ENCODE measurements at places on chromosomes 12 and 14. TPM values are rescaled to one million over a fixed set of nuclear protein-coding genes. Genes with fewer than 3 reads are reported as not detected.

DNA sequence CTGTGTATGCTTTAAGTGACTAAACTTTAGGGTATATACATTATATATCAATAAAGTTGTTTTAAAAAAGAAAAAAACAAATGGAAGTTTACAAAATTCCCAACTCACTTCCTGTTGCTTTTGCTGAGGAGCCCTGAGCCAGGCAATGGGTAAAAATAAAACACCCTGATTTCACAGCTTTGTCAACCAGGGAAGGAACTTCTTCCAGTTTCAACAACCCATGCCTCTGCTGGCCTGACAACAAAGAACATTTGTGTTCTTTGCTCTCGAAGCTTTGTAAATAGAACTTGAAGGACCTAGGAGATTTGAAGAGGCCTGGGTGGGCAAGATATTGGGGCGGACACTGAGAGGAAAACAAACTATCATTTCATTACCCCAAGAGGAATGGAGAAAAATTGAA, 141.2 kb upstream of the NOS1 start:
- no peak overlapping the region for H3K27ac ChIP-seq
- peaks cover 2% of the 10 kb centered on the region for H3K27me3 ChIP-seq
- H3K4me3 ChIP-seq: no peak overlapping the region

- H3K27me3 ChIP-seq: no peaks in the 10 kb centered on the region
- H3K4me1 ChIP-seq: peaks cover 17% of the 10 kb centered on the region
- no peak overlapping the region for H3K27ac ChIP-seq
Measured at GRCh38 chr12:95767703-95768102, 22.9 kb downstream of the NTN4 start.

The FAM222A gene
- total RNA-seq: 7.6 TPM

DNA sequence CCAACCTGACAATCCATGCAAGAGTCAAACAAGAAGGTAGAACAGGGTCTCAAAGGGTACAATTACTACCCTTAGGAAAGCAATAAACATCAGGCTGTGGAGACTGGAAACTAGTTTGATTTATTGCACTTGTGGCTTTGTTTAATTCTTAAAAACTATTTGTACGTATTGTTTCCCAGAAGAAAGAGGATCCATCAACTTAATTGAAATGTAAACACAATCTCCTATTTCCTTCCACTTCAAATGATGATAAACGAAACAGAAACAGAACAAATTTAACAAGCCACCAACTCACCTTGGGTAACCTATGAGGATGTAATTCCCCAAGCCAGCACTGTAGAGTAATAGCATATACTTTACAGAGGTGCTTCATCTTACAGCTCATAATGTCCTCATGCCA, 8.0 kb downstream of the STXBP6 start:
- peaks cover 8% of the 10 kb centered on the region for H3K4me1 ChIP-seq
- H3K36me3 ChIP-seq: no peaks in the 10 kb centered on the region
- H3K27me3 ChIP-seq: no peaks in the 10 kb centered on the region
- H3K4me3 ChIP-seq: no peak overlapping the region
- DNase-seq: no peak
- H3K27ac ChIP-seq: no peak overlapping the region

- no peaks in the 10 kb centered on the region for H3K4me1 ChIP-seq
- H3K27ac ChIP-seq: no peak overlapping the region
- no peaks in the 10 kb centered on the region for H3K27me3 ChIP-seq
- no peak for DNase-seq
- H3K36me3 ChIP-seq: no peaks in the 10 kb centered on the region
Measured at GRCh38 chr12:66397574-66398290, 95.4 kb downstream of the HELB start.

GRCh38 chr14:26873362-26873960, 275.6 kb upstream of the NOVA1 start:
- H3K27ac ChIP-seq: no peak overlapping the region
- H3K4me3 ChIP-seq: no peak overlapping the region
- H3K27me3 ChIP-seq: no peaks in the 10 kb centered on the region
- H3K4me1 ChIP-seq: peaks cover 4% of the 10 kb centered on the region
- no peaks in the 10 kb centered on the region for H3K36me3 ChIP-seq
- DNase-seq: no peak

- H3K27me3 ChIP-seq: no peaks in the 10 kb centered on the region
- no peak overlapping the region for H3K27ac ChIP-seq
- no peaks in the 10 kb centered on the region for H3K36me3 ChIP-seq
- DNase-seq: no peak
Measured at GRCh38 chr14:100988411-100988900, 84.9 kb upstream of the RTL1 start.

GRCh38 chr12:103880299-103881142, 39.5 kb upstream of the NT5DC3 start:
- H3K4me3 ChIP-seq: no peak overlapping the region
- no peaks in the 10 kb centered on the region for H3K27me3 ChIP-seq
- no peaks in the 10 kb centered on the region for H3K4me1 ChIP-seq
- H3K27ac ChIP-seq: no peak overlapping the region
- DNase-seq: no peak

- no peaks in the 10 kb centered on the region for H3K27me3 ChIP-seq
- no peak overlapping the region for H3K27ac ChIP-seq
- H3K4me1 ChIP-seq: no peaks in the 10 kb centered on the region
- no peak overlapping the region for H3K4me3 ChIP-seq
- H3K36me3 ChIP-seq: no peaks in the 10 kb centered on the region
Measured at GRCh38 chr12:78871566-78871965, 7.0 kb downstream of the SYT1 start.

DNA sequence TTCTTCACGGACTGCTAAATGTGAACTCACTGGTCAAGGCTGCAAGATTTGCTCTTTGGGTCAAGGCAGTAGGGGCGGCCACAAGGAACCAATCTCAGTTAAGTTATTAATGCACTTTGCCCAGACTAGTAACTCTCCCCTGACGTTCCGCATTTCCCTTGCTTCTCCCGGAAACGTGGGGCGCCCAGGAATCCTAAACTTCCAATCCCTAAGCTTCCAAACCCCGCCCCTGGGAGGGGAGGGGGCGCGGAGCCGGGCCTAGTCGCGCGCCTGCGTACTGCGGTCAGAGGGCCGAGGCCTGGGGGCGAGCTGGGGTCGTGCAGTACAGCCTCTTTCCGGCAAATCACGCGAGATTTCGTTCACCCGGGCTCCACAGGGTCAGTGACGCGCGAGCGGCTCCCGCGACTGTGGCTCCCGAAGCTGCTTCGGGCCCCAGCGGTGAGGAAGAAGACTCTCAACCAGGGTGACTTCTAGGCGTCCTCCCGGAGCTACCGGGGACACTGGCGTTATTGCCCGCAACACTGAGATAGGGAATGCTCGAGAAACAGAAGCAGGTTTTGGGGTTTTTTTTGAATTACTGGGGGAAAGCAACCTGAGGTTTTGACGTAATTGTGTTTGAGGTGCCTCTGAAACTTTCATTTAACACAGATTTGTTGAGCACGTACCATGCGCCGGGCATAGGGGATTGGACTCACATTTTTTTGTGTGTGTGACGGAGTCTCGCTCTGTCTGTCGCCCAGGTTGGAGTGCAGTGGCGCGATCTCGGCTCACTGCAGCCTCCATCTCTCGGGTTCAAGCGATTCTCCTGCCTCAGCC, at the start of gene PTGR2:
PTGR2 (plus strand) TSS at position 265 of the 816 bp plus-strand sequence. CDS start 7,032 bp downstream, outside the sequence.
- H3K36me3 ChIP-seq: no peaks in the 10 kb centered on the region
- peak within 1 kb of the TSS; percentile 94 for H3K27ac ChIP-seq
- DNase-seq: peak; percentile 98
- peak within 1 kb of the TSS; percentile 69 for H3K4me3 ChIP-seq
- H3K27me3 ChIP-seq: no peaks in the 10 kb centered on the region
